ENCODE measurements at places on chromosomes 4 and X. TPM values are rescaled to one million over a fixed set of nuclear protein-coding genes. Genes with fewer than 3 reads are reported as not detected.

GRCh38 chrX:41895826-41896225, 27.5 kb downstream of the CASK start:
- peak; percentile 30 for DNase-seq

Gene PCDH7
- total RNA-seq = 50.9 TPM

DNA sequence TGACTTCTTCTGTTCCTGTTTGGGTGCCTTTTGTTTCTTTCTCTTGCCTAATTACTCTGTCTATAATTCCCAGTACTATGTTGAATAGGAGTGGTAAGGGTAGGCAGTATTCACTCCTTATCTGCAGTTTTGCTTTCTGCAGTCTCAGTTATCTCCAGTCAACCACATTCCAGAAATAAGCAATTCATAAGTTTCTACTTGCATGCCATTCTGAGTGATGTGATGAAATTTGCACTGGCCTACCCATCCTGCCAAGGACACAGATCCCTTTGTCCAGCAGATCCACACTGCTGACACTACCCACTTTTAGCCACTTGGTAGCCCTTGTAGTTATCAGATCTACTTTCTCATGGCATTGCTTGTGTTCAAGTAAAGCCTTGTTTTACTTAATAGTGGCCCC, 971.6 kb upstream of the INTU start:
- no peak for DNase-seq

Gene SUPT20HL1
- total RNA-seq = not detected

GRCh38 chrX:42948723-42949657, 171.0 kb upstream of the PPP1R2C start:
- peak; percentile 5 for DNase-seq

- DNase-seq = no peak
Measured at GRCh38 chrX:144616317-144616716, 631.0 kb upstream of the SPANXN1 start.

Gene INTU
- 12.7 TPM for total RNA-seq

DNA sequence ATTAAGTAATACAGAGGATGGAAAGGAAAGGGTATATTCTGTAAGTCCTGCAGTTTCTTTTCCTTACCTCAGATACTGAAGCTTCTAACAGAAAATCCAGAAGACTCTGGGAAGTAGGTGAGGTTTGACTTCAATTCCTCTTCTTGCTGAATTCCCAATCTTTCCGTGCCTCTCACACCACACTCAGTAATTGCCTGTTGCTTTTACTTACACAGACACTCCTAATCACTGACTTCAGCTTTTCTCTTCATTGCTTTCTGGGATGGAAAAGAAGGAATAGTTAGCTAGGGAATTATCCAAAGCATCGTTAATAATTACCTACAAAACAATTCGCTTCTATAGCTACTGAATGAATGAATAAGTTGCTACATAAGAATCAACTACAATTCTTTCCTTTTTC, 163.6 kb downstream of the FBXO8 start:
- DNase-seq = no peak

Gene TMEM271
- not detected for total RNA-seq

GRCh38 chr4:110042545-110043517, 130.1 kb downstream of the EGF start:
- no peak for DNase-seq

GRCh38 chrX:2538031-2538757, 37.4 kb upstream of the DHRSX start:
- no peak for DNase-seq

- no peak for DNase-seq
Measured at GRCh38 chrX:12319992-12320391, 181.7 kb downstream of the FRMPD4 start.

DNA sequence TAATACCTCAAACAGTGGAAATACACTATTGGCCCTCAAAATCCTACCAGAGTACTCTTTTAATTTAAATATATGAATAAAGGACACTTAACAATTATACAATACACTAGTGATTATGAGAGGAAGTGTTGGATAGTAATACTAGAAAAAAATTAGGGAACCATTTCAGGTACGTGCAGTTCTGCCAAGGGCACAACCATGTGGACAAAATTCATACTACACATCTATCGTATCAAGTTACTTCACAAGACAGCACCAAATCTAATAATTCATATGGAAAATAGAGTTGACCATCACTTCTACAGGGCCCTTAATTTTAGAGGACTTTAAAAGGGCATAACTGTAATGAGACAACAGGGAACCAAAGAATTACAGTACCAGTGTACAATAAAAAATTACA, 69.2 kb upstream of the ZCCHC13 start:
- DNase-seq = no peak

- peak; percentile 24 for DNase-seq
Measured at GRCh38 chr4:125187226-125188176, 127.3 kb upstream of the FAT4 start.

Gene ZNF674
- 1.7 TPM for total RNA-seq

Gene GPC4
- total RNA-seq = 1.2 TPM

DNA sequence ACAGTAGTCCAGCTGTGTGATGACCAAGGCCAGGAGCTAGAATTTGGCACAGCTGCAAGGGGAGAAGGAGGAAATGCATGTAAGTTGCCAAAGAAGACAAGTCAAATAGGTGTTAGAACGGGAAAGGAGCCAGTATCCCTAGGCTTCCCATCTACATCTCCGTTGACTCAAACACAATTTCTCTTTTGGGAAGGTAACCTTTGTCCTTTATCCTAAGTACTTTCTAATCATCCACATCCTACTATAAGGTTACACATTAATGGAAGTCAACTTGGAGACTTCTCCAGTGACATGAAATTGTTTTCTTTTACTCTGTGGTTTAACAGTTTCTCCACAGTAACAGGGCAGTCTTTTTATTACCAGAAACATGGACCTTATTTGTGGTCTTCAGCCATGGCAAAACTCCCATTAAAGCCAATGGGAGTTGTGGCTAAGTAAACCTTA, 620.0 kb downstream of the ANKRD50 start:
- DNase-seq = peak; percentile 23

GRCh38 chrX:71195964-71196649, 26.9 kb upstream of the GJB1 start:
- no peak for DNase-seq

GRCh38 chr4:175412746-175413145, 399.3 kb downstream of the GPM6A start:
- DNase-seq = no peak

Gene DCX
- not detected for total RNA-seq

DNA sequence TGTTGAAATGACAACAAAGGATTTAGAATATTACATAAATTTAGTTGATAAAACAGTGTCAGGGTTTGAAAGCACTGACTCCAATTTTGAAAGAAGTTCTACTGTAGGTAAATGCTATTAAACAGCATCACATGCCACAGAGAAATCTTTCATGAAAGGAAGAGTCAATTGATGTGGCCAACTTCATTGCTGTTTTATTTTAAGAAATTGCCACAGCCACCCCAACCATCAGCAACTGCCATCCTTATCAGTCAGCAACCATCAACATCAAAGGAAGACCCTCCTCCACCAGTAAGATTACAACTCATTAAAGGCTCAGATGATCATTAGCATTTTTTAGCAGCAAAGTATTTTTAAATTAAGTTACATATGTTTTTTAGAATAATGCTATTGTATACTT, 54.6 kb upstream of the RAB9B start:
- DNase-seq = no peak

- DNase-seq = peak; percentile 68
Measured at GRCh38 chr4:48315728-48316630, 25.4 kb upstream of the SLAIN2 start.

- DNase-seq = no peak
Measured at GRCh38 chr4:173436771-173437265, 37.9 kb upstream of the SCRG1 start.
